ENCODE measurements at places on chromosomes 4 and X. TPM values are rescaled to one million over a fixed set of nuclear protein-coding genes. Genes with fewer than 3 reads are reported as not detected.
A peak's percentile ranks its signal among the peaks of the same experiment; 100 is the strongest.

- DNase-seq = no peak
Observed at GRCh38 chrX:23559975-23560374, 107.3 kb upstream of the PRDX4 start.

GRCh38 chr4:25551605-25552004 is 104.0 kb upstream of the SLC34A2 start:
- no peak for DNase-seq

GRCh38 chr4:11438647-11439046 is 10.0 kb upstream of the HS3ST1 start:
- DNase-seq = no peak

DNA sequence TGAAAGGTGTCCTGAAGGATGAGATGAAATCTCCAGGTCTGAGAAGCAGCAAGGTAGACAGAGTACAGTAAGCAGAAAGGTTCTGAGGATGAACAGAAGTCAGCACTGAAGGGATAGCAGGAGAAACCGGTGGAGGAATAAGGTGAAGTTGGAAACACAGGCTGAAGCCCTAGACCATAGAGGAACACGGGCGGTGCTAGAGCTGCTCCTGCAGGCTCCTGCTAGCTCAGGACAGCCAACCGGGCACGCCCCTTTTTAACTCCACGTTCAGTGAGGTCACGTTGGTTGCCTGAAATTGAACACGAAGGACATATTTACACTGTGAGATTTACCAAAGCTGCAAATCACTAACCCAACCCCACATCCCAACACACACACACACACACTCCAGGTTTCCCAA is 1886.4 kb upstream of the AGA start:
- DNase-seq = no peak

The DMRTC1 gene
- not detected for total RNA-seq

The SLC26A1 gene
- 6.9 TPM for total RNA-seq

DNA sequence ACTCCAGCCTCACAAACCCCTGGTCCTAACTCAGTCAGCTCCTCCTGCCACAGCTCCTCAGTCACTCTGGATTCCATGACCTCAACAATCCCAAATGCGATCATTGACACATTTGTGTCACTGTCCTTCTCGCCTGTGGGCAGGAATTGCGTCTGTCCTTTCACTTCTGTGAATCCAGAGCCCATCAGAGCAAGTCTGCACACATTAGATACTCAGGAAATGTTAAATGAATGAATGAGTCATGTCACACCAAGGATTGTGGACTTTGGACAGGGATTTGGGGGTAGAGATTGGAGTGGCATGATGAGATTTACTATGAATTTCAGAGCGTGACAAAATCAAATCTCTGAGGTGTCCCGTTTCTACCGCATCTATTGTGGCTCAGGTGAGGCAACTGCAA is 11.8 kb upstream of the CLDN24 start:
- peak; percentile 83 for DNase-seq

Data from Caki2 (cell line).